ENCODE measurements at places on chromosomes 5 and 9. TPM values are rescaled to one million over a fixed set of nuclear protein-coding genes. Genes with fewer than 3 reads are reported as not detected.

GRCh38 chr5:115455301-115455707, 89.3 kb downstream of the FEM1C start:
- DNase-seq, result no peak

The SPIN1 gene
- 21.4 TPM for total RNA-seq

The CDH9 gene
- total RNA-seq, result not detected

DNA sequence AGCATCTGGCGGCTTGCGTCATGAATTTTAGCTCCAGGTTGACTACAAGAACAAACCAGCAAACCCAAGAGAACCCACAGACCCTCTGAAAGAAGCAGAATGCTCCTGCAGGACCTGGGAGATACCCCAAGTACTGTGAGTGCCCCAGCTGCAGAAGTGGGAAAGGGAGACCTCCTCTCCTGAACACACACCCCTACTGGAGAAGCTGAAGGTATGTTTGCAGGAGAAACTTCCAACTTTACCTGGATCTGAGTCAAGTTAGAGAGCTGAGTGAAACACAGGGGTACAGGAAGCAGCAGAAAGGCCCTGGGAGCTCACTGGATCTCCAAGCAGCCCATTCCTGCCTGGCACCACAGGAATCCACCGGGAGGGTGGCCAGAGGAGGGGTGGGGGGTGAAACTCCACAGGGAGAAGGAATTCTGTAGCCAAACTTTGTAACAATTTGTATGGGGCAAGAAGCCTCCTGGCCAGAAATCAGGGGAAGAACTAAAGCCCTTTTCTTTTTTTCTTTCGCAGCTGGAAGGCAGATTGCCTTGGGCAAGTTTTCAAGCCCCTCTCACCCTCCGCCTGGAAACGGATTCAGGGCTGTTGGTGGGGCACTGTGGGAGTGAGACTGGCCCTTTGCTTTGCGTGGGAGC, 576.2 kb downstream of the BNC2 start:
- no peak for DNase-seq

The KIAA0825 gene
- 0.24 TPM for total RNA-seq

The CBY3 gene
- not detected for total RNA-seq

DNA sequence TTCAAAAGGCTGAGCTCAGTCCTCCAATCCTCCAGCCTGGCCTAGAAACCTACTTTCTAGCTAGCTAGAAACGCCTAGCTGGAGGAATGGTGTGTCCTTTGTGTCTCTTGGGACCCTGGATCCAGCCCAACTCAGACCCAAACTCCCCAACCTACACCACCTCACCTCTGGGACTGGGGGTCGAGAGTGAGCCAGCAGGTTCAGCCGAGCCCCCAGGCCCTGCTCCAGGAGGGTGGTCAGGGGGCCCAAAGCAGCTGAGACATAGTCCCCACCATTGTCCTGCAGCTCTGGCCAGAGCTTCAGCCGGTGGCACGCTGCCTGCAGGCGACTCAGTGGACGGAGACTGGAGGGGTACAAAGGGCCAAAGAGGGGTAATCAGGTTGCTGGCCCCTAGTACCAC, 6.2 kb downstream of the NOL6 start:
- DNase-seq, result no peak

DNA sequence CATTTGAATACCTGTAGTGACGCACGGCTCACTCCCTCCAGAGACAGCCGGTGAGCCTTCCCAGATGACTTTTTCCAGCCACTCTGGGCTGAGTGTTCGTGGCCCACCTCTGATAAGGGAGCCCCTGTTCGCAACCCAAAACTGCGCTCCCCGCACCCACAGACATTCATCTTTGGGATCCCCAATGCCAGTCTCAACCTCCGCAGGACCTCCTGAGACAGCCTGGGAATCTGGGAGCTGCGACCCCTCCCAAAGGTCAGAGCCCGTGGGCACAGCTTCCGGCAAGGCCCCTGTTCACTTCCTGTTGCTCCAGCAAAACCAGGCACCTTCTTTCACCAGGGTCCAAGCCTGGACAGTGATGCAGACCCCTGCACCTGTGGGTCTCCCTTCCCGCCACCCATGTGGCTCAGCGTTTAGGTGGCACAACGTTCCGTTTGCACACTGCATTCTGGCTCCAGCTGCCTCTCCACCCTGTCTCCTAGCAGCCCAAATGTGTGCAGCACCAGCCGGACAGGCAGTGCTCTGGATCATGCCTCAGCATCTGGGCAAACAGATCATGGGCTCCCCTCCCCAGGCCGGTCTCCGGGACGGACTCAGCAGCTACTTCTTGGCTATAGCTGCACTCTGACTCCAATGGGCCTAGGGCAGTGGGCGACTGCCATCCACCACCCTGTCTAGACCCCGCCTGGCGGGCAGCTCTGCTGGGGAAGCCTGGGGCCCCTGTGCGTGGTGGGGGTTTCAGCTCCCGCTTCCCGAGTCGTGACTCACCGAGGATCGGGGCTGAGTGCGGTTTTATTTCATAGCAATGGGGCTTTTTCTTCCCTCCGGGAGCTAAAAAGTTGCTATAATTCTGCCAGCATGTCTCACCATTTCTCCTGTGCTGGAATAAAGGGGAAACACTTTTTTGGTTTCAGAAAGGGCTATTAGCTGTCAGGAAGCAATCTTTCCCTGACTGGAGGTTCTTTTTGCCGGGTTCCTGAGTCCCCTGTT, 156.0 kb downstream of the OLFM1 start:
- no peak for DNase-seq

- DNase-seq, result no peak
These were observed 826 bp upstream of the PRDM9 start for GRCh38 chr5:23506329-23507236.

DNA sequence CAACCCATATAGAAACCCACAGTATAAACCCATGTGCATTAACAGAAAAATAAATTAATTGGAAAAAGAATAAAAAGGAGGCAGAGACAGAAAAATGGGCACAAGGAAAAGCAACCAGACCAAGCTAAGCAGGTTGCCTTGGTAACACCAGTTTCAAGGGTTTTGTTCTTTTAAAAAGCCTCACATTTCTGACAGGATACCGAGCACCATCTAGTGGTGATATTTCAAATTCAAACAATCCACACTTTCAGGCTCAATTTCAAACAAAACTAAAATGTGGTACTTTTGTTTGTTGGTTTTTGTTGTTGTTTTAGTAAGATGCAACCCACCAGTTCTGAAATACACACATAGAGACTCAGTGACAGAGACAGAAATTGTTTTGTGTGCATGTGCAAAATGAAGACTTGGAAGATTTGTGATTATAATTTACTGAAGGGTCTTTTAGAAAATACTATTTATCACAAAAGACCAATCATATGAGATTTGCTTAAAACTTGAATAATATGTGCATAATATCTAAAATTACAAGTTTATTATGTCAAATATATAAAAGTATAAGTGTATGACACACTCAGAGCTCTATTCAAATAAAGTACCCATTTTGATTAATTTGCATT, 318.2 kb downstream of the SLCO4C1 start:
- DNase-seq, result no peak

The MUSK gene
- not detected for total RNA-seq

The GDNF gene
- not detected for total RNA-seq

- DNase-seq, result no peak
These were observed 209.9 kb downstream of the AOPEP start for GRCh38 chr9:94936419-94936818.

DNA sequence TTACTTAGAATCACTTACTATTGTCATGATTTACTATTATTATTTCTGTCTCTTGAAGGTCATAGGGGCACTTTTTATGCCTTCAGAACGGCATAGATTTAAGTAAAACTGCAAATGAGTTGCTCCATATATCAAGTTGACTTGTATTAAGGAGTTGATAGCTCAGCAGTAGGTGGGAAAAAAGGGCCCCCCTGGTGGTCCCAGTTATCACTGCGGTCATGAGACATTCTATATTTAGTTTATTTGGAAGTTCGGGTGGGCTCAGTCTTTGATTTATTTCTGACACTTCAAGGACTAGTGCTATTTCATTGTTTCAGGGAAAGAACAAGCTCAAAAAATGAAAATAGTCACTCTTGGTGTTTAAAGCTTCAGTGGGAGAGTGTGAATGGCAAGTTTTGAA, 159.3 kb downstream of the SLC24A2 start:
- no peak for DNase-seq

The CDH6 gene
- total RNA-seq, result not detected

- peak; percentile 81 for DNase-seq
These were observed 99.9 kb downstream of the ANKRD18B start for GRCh38 chr9:33623658-33624586.

DNA sequence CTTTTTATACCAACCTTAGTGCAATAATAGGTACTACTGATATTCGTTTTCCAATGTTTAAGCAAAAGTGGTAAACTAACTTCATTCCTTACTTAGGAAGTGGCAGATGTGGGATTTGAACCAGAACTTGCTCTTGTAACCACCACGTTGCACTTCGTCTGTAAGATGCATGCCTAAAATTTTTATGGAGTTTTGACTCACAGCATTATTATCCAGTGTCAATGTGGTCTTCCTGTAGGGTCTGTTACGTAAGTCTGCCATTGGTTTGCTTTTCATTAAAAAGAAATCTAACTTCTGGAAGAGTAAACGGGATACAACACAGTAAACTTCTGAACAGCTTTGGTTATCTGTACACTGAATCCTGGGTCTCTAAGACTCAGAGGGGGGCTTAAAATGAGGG, 521.0 kb upstream of the WWC1 start:
- no peak for DNase-seq
